ENCODE measurements at places on chromosomes 7 and 10.

DNA sequence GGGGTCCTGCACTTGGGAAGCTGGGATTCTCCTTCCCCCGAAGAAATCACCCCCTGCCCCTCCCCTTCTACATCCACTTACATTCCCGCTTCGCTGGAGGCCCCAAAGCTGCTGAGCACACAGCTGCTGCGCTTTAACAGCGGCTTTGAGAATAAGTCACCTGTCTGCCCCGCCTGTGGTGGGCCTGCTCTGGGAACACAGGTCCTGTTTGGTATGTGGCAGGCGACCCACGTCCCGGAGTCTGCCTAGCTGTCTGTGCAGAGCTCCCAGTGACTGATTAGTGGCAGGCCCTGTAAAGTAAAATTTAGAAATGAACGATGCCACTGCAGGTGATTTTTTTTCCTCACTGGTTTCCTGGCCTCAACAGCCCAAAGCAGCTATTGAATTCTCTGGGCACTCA lies 47.0 kb downstream of the CDH23 start:
- no peaks in the 10 kb centered on the region for H3K4me1 ChIP-seq
- H3K4me3 ChIP-seq = no peak overlapping the region
- peak overlapping the region; percentile 57 for H3K27ac ChIP-seq
- no peak for DNase-seq

DNA sequence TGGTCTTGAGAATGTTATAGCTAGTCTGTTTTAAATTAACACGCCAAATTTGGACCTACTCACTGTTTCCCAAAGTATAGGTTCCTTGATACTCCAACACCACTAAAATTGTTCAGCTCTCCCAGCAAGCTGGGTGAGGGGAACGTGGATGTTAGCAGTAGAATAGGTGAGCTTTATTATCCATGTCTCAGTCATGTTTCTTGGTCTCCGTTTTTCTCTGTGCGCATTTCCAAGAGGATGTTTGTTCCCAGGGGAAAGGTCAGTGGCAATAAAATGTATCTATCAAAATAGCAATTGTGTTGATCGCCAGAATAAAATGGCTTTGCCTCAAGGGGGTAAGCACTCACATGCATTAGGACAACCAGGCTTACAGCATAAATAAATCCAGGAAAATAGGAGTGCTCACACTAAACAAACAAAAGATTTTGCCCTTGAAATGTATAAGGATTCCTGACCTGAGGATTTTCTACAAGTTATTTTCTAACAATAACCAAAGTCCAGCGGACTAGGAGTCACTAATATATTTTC lies 187.0 kb upstream of the C7orf33 start:
- H3K27ac ChIP-seq = no peak overlapping the region
- no peak for DNase-seq
- H3K36me3 ChIP-seq = no peaks in the 10 kb centered on the region
- no peaks in the 10 kb centered on the region for H3K27me3 ChIP-seq
- no peak overlapping the region for H3K4me3 ChIP-seq

GRCh38 chr7:121739465-121739864 lies 133.5 kb upstream of the PTPRZ1 start:
- no peak overlapping the region for H3K4me3 ChIP-seq
- H3K4me1 ChIP-seq = peaks cover 7% of the 10 kb centered on the region
- H3K36me3 ChIP-seq = no peaks in the 10 kb centered on the region
- no peak for DNase-seq

- no peak overlapping the region for H3K4me3 ChIP-seq
- H3K27ac ChIP-seq = peak overlapping the region; percentile 9
- DNase-seq = no peak
- H3K36me3 ChIP-seq = peaks cover 12% of the 10 kb centered on the region
- H3K4me1 ChIP-seq = peaks cover 33% of the 10 kb centered on the region
- H3K27me3 ChIP-seq = no peaks in the 10 kb centered on the region
These were observed 142.3 kb downstream of the KAT6B start for GRCh38 chr10:74968667-74969061.

GRCh38 chr7:36180121-36180520 lies 27.1 kb downstream of the EEPD1 start:
- no peak for DNase-seq
- H3K36me3 ChIP-seq = no peaks in the 10 kb centered on the region
- H3K4me3 ChIP-seq = no peak overlapping the region
- no peak overlapping the region for H3K27ac ChIP-seq

Measured in neural crest cell (in vitro differentiated cells).